Aorta (tissue), 5 donors: ENCODE measurements at places on chromosomes 6 and 20. TPM values are rescaled to one million over a fixed set of nuclear protein-coding genes. Genes with fewer than 3 reads are reported as not detected.

SCRT2 gene
- not detected for total RNA-seq

RAET1L gene
- not detected for total RNA-seq

GHRH gene
- total RNA-seq: not detected

RRP36 gene
- total RNA-seq: 41.1 TPM

- DNase-seq: peak; percentile 53
Observed at GRCh38 chr20:57878786-57879424, 169.1 kb upstream of the PMEPA1 start.

- DNase-seq: no peak
Observed at GRCh38 chr6:6657085-6657819, 68.7 kb downstream of the LY86 start.

DNA sequence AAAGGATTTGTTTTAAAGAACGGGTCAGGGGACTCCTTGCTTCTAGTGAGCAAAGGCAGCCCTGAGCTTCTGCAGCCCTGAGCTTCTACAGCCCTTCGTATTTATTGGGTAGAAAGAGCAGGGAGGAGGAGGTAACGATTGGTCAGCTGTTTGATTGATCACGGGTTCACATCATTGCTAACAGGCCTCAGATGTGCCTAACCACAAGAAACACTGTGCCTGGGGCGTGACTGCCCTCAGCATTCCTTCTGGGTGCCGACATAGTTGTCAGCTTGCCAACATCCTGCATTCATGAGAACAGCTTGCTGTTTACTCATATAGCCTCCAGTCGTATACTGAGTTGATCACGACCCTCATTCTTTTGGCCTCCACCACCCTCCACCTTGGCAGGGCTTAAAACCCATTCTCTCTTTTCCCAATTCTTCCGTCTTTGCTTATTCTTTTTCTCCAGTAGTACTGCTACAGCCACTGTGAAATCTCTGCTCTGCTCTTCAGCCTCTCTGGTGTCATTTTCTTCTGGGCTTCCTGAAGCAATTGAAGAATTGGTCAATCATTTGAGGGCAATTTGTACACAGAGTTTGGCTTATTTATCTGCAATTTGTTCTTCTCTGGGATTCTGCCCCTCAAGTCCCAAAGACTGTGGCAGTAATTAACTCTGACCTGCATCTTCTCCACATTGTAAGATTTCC lies 25.4 kb upstream of the NOP56 start:
- no peak for DNase-seq

SLC17A1 gene
- not detected for total RNA-seq

- DNase-seq: no peak
Observed at GRCh38 chr6:51045548-51045947, 226.9 kb downstream of the TFAP2B start.

DNA sequence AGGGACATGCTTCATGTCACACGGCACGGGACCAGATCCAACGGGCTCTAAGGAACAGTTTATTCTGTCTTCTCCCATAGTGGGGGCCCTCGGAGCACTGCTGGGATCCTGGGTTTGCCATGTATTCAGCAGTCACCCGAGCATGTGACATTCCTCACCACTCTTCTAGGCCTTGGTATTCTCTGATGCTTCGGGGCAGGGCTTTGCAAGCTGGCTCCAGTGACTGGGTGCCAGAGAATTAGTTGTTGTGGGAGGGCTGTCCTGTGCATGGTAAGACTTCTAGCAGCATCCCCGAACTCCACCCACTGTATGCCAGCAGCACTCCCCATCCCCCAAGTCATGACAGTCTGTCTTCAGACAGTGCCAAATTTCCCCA lies 5.4 kb downstream of the CCN5 start:
- peak; percentile 68 for DNase-seq

DNA sequence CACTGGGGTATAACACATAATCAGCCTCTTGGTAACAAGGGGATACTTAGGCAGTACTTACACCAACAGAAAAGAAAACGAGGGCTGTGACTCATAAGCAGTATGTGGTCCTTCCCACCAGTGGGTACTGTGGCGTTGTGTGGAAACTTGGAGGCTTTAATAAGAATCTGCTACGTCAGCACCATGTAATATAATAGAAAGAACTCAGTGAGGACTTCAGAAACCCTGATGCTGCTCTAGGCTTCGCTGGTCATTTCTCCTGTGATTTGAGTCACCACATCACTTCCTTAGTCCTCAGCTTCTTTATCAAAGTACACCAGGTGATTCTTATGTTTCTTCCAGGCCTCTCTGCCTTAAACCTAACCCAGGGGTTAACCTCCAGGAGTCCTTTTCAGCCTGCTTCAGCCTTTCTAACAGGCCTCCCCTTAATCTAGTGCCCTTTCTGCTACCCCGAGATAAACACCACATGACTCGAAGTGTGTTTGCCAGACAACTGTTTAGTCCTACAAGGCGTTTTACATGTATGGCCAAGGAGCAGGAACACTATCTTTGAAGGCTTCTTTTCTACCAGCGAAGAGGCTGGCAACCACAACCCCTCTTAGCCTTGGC lies 68.5 kb downstream of the FYN start:
- no peak for DNase-seq

GRCh38 chr6:14386263-14386662 lies 268.7 kb downstream of the CD83 start:
- DNase-seq: no peak

GRCh38 chr6:129744201-129744879 lies 34.4 kb upstream of the ARHGAP18 start:
- no peak for DNase-seq

DNA sequence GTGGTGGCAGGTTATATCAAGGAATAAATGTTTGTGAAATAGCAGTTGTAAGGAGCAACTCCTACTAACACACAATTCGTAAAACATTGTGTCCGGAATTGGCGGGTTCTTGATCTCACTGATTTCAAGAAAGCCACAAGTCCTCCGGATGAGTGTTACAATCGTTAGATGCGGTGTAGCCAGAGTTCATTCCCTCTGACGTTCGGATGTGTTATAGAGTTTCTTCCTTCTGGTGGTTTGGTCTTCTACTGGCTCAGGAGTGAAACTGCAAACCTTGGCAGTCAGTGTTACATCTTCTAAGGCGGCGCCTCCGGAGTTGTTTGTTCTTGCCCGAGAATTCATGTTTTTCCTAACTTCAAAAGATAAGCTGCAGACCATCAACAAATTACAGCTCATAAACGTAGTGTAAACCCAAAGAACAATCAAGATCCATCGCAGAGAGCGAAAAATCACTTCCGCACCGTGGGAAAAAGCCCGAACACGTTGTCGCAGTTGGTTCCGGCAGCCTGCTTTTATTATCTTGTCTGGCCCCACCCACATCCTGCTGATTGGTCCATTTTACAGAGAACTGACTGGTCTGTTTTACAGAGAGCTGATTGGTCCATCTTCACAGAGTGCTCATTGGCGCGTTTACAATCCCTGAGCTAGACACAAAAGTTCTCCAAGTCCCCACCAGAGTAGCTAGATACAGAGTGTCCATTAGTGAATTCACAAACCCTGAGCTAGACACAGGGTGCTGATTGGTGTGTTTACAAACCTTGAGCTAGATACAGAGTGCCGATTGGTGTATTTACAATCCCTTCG lies 58.2 kb downstream of the TRIM27 start:
- no peak for DNase-seq

DNA sequence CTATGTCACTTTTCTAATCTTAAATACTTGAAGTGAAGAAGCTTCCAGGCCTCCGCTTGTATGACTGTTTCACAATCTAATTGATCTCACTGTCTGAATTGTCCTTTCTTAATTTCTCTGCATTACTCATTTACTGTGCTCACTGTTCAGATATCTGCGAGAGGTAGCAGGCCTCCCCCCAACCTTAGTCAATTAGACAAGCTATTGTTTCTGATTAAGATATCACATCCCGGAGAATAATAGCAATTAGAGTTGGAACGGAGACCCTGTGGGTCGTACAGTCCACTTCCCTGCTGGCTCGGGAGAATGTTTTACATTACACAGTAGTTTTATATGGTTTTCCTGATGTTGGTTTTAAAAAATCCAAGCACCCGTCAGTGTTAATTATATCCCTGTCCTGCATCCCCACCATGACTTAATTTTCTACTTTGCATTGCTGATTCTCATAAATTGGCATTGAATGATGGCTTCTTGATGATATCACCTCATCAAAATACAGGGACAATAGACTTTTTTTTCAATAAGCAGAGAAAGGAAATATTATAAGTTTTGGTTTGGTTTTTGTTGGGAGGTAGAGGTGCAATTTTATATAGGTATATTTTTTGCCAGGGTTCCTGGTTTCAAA lies 178.7 kb upstream of the TSHZ2 start:
- no peak for DNase-seq

DNA sequence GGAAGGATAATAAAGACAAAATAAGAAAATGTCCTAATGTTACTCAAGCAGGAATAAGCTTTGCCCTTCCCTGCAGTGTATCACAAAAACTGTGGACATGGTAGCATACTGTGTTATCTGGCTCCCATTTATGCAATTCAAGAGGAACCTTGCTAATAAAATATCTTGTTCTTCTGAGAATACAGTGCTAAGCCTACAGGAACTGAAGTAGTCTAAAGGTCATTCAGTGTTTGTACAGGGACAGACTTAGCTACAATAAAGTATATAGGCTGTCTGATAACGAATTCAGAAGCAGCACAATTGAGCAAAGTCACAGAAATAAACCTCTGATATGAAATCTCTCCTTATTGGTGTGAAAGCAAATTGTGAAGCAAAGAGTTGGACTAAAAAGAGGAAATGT lies 59.6 kb upstream of the SDHAF4 start:
- DNase-seq: no peak

GRCh38 chr6:119626884-119627619 lies 277.5 kb upstream of the MAN1A1 start:
- DNase-seq: no peak

GRCh38 chr6:116206231-116206903 lies 47.5 kb downstream of the TSPYL4 start:
- no peak for DNase-seq

DNA sequence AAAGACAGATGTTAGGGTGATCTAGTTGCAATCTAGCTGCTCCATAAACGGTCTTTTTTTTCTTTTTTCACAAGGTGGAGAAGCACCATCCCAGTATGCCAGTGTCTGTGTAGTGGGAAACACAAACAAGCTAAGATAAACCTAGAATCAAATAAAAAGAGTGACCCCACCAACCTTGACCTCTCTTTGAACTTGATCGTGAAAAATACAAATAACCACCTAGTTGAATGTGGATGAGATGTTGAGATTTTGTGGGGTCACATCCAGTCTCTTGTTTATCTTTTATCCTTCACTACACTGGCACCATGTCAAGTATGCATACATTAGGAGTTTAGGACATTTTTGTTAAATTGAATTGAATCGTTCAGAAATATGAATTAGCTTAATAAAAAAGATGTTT lies 194.6 kb upstream of the EYA4 start:
- DNase-seq: no peak

DNA sequence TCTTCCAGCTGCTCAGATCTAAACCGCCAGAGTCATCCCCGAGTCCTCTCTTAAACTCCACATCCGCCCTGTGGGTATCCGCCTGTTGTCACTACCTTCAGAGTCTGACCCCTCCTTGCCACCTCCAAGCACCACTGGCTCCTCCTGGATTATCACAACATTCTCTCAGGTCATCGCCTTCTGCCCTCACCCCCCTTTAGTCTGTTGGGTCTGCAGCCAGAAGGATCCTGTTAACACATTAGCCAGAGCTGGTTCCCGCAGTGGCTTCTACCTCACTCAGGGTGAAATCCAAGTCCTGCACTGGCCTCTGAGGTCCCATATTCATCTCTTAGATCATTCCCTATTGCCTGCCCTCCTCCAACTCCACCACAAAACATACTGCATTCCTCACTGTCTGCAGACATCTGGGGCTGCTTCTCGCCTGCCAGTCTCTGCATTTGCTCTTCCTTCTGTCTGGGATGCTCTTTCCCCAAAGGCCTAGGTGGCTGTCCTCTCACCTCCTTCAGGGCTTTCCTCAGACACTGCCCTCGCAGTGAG lies 34.1 kb downstream of the TNXB start:
- DNase-seq: no peak

DNA sequence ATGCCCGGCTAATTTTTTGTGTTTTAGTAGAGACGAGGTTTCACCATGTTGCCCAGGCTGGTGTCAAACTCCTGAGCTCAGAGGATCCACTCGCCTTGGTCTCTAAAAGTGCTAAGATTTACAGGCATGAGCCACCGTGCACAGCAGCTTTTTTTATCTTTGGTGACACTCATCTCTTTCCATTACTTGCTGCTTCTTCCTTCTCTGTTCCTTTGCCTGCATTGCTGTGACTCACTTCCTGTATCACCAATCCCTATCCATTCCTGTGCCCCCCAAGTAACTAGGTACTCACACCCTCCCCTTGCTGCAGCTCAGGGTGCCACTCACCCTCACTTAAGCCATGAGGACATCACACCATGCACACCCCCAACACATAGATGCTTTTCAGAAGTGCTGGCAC lies 24.6 kb downstream of the KHDC1L start:
- no peak for DNase-seq

ANKRD66 gene
- total RNA-seq: not detected

DNA sequence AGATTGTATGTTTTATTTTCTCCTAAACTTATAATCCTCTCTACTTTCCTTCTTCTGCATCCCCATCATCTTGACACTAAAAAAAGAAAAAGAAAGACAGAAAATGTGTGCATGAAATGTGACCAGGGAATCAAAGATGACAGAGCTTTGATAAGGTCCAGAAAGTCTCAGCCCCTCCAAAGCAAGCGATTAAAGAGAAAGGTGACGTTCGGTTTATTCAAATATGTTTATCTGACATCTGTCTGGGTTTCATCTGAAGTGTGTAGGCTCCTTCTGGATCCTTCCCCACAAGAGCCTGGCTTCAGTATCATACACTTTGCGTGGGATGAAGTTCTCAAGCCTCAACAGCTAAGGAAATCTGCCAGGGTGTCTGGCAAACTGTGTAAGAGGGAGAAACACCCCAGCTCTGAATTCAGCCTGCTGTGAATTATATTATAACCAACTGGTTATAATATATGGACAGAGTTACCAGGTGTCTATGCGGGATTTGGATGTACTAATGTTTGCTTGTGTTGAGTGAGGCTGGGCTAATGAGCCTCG lies 263.0 kb downstream of the ZNF217 start:
- DNase-seq: no peak

GRCh38 chr6:170500955-170501590 lies 52.0 kb downstream of the PSMB1 start:
- no peak for DNase-seq

GRCh38 chr6:167152862-167153261 lies 4.9 kb downstream of the GPR31 start:
- no peak for DNase-seq

DNA sequence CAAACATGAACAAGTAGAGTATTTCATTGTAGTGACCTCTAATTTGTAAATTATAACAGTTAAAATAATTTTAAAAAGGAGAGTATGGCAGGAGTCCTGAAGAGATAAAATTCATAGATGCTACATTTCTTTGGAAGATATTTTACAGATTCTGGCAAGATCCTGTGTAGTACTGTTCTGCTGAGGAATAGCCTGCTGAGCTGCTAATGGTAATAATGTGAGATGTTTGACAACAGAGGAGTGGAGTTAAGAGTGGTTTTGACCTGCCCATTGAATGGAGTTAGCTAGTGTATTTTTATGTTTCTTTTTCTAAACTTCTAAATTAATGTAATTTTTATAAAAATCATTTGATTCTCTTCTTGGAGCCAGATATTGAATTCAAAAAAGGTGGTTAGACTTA lies 11.8 kb downstream of the CLVS2 start:
- DNase-seq: no peak
